ENCODE measurements at places on chromosomes 5 and 9.
A peak's percentile ranks its signal among the peaks of the same experiment; 100 is the strongest.

GRCh38 chr5:62354028-62354874 lies 48.2 kb downstream of the KIF2A start:
- no peak overlapping the region for H3K4me3 ChIP-seq
- no peaks in the 10 kb centered on the region for H3K27me3 ChIP-seq
- H3K4me1 ChIP-seq, result peaks cover 2% of the 10 kb centered on the region
- peaks cover 95% of the 10 kb centered on the region for H3K36me3 ChIP-seq

DNA sequence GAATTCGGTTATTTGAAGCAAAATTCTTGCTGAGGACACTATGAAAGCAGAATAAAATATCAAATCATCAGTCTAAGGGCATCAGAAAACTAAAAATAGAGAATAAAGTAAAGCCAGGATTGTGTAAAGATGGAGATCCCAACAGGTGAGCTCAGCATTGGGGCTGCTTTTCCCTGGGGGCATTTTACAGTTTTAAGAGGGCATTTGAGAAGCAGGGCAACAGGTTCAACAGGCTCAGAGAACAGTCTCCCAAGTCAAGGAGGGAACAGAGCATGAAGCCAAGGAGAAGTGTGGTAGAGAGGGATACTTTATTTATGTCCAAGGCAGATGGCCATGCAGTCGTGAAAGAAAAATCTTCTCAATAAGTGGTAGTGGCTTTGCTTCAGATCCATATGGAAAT lies 145.4 kb downstream of the SYK start:
- no peak overlapping the region for H3K27ac ChIP-seq
- no peak overlapping the region for H3K4me3 ChIP-seq
- H3K27me3 ChIP-seq, result no peaks in the 10 kb centered on the region

DNA sequence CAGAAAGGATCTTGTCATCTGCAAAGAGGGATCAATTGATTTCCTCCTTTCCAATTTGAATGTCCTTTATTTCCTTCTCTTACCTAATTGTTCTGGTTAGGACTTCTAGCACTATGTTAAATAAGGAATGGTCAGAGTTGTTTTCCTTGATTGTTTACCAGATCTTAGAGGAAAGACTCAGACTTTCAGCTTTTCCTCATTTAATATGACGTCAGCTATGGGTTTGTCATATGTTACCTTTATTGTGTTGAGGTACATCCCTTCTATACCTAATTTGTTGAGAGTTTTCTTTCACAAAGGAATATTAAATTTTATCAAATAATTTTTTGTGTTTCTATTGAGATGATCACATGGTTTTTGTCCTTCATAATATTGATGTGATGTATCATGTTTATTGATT lies 656.5 kb upstream of the GRAMD2B start:
- no peaks in the 10 kb centered on the region for H3K27me3 ChIP-seq
- DNase-seq, result no peak
- H3K27ac ChIP-seq, result no peak overlapping the region
- H3K4me3 ChIP-seq, result no peak overlapping the region
- H3K36me3 ChIP-seq, result no peaks in the 10 kb centered on the region

- no peak overlapping the region for H3K27ac ChIP-seq
- H3K36me3 ChIP-seq, result no peaks in the 10 kb centered on the region
- no peak overlapping the region for H3K4me3 ChIP-seq
- H3K4me1 ChIP-seq, result no peaks in the 10 kb centered on the region
Observed at GRCh38 chr5:139856714-139857113, 61.1 kb downstream of the PSD2 start.

- no peak for DNase-seq
- H3K4me3 ChIP-seq, result no peak overlapping the region
- H3K36me3 ChIP-seq, result no peaks in the 10 kb centered on the region
- peaks cover 6% of the 10 kb centered on the region for H3K4me1 ChIP-seq
Observed at GRCh38 chr5:63127054-63127453, 548.4 kb downstream of the LRRC70 start.

GRCh38 chr5:16345454-16345853 lies 120.1 kb downstream of the ZNF622 start:
- no peaks in the 10 kb centered on the region for H3K4me1 ChIP-seq
- peaks cover 5% of the 10 kb centered on the region for H3K27me3 ChIP-seq
- no peak for DNase-seq

DNA sequence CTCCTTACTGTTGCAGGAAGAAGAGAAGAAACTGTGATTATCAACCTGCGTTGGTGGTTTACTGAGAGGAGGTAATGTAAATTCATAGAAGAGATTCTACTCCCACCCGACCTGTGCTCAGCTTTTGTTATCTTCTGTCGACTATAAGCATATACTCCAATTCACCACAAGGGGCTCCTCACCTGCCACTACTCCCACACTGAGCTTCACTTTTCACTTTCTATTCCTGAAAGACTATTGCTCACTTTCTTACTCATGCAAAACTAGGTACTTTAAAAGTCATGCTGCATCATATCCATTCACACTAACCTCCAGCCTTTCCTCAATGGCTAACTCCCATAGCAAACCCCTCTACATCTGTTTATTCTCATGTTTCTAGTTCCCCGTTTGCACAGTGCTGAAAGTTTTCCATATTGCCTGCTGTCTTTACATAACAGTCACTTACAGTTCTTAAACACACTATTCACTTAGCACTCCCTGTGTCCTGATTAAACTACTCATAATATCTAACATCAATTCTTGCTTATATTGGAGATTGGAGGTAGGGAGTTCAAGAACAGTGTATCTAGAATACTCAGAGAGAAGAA lies 1062.6 kb downstream of the NR2F1-AS1 start:
- H3K36me3 ChIP-seq, result no peaks in the 10 kb centered on the region
- H3K27ac ChIP-seq, result no peak overlapping the region
- no peaks in the 10 kb centered on the region for H3K27me3 ChIP-seq

DNA sequence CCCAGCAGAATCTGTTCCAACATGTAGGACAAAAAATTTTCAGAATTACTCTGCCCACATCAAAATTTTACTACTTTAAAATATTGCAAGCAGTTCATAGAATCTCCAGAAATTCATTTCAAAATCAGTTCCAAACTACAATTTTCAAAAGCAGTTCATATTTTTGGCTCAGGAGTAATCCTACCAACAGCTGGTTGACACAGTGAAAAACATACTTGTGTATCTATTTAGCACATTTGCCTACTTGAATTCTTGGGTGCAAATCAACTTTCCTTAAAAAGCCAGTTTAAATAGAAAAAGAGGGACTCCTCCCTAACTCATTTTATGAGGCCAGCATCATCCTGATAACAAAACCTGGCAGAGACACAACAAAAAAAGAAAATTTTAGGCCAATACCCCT lies 31.5 kb downstream of the SOX30 start:
- no peak overlapping the region for H3K4me3 ChIP-seq
- no peaks in the 10 kb centered on the region for H3K4me1 ChIP-seq
- no peaks in the 10 kb centered on the region for H3K27me3 ChIP-seq
- DNase-seq, result no peak

DNA sequence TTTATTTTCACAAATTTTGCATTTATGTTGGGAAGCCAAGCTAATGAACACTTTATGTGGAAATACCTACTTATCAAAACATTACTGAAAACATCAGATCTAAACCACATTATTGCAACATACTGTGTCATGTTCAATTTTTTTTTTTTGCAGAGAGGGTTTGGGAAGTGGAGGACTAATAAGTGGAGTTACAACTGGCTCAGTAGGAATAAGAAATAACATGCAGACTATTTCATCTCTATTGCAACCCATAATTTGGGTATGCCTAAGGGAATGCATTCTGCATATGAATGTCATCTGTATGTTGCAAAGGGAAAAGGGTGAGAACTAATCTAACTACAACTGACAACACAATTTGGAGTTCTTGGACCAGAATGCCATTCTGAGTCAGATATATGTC lies 41.8 kb downstream of the APC start:
- H3K4me1 ChIP-seq, result peaks cover 5% of the 10 kb centered on the region
- no peak for DNase-seq
- peaks cover 34% of the 10 kb centered on the region for H3K36me3 ChIP-seq
- H3K4me3 ChIP-seq, result no peak overlapping the region
- H3K27ac ChIP-seq, result no peak overlapping the region

DNA sequence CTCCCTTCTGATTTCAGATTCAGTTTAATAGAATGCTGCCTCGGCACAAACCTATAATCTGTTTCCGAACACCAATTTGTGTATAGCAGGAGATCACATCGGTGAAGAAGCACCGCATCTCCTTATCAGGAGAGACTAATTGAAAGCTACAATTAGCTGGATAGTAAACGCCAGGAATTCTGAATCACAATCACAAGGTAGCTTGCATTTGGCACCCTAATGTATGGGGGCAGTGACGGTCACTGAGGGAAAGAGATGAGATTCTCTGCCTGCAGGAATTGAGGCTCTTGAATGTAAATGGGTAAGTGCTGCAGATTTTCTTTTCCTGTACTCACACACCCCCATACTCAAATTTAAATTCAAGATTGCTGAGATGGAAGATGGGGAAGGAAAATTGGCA lies 373.6 kb upstream of the ZNF608 start:
- no peaks in the 10 kb centered on the region for H3K36me3 ChIP-seq
- no peak overlapping the region for H3K27ac ChIP-seq
- H3K4me3 ChIP-seq, result no peak overlapping the region
- no peaks in the 10 kb centered on the region for H3K27me3 ChIP-seq
- no peaks in the 10 kb centered on the region for H3K4me1 ChIP-seq

DNA sequence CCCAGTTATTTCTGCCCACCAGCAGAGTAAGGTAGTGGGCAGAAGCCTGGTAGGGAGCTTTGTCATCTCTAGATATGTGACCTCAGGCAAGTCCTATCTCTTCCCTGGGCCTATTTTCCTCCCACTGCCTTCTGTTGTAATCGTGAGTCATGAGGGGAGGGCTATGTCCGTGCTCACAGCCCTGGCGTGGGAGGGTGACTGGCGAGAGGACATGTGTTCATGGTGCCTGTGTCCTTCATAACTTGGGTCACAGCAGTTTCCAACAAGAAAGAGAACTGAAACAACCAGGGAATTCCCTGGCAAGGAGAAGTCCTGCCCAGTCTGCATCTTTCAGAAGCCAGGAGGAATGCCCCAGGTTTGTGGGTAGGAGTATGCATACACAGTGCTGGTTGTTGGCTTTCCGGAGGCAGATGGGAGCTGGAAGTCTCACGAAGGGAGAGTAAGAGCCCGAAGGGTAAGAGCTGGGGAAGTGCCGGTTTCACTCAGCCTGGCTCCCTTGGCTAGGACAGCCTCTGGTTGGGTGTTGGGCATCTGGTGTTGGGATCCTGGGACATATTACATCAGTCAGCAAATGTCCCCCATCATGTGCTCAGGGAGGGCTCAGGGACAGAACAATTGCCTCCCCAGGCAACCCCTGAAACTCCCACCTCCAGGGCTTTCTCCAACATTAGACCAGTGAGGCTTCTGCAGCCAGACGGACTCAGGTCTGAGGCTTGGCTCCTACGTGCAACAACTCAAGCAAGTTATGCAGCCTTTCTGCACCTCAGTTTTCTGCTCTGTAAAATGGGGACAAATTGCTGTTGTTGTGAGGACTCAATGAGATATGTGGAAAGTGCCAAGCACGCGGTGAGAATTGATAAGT lies 4.3 kb upstream of the TIFAB start:
- peak; percentile 78 for DNase-seq
- H3K27ac ChIP-seq, result no peak overlapping the region
- peaks cover 9% of the 10 kb centered on the region for H3K4me1 ChIP-seq
- H3K27me3 ChIP-seq, result no peaks in the 10 kb centered on the region
- no peaks in the 10 kb centered on the region for H3K36me3 ChIP-seq

DNA sequence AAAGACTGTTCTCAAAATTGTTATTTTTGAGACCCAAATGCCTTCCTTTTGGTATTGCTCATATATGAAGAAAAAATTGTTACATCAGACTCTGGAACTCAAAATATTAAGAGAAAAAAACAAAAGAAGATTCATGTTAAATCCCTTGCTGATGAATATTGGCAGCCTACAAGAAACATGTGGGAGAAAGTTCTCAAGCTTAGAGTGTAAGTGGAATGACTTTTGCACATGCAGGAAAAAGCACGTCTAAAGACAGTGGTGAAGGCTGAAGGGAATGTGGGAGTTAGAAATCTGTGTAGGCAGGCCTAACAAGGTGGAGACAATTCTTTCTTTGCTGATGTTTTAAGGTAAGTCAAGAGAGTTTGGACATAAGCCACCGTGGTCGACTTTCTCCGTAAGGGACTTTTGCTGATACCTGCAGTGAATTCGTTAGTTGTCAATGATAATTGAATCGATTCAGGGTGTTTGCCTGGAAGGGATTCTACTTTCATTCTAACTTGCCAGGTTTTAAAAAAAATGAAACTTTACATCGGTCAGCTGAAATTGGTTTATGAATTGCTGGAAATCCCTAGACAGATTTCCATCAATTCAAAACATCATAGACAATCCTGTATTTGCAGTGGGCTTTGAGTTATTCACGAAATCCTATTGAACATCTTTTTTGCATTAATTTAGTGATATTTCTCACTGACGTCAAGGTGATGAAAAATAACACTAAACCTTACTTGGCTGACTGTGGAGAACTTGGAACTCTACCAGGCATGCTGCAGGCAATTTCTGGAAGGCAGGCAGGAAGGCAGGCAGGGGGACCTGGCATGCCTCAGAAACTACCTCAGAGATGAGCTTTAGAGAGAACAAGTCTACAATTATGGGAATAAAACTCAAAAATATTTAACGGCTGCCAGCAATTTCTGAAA lies 359.1 kb upstream of the ADAMTSL1 start:
- H3K4me1 ChIP-seq, result no peaks in the 10 kb centered on the region
- H3K27me3 ChIP-seq, result peaks cover 3% of the 10 kb centered on the region
- H3K4me3 ChIP-seq, result no peak overlapping the region
- DNase-seq, result no peak
- no peaks in the 10 kb centered on the region for H3K36me3 ChIP-seq
- H3K27ac ChIP-seq, result no peak overlapping the region

- H3K27ac ChIP-seq, result no peak overlapping the region
- DNase-seq, result no peak
- H3K4me1 ChIP-seq, result no peaks in the 10 kb centered on the region
- no peak overlapping the region for H3K4me3 ChIP-seq
- H3K27me3 ChIP-seq, result no peaks in the 10 kb centered on the region
- no peaks in the 10 kb centered on the region for H3K36me3 ChIP-seq
Observed at GRCh38 chr9:133115604-133116345, 5.3 kb downstream of the RALGDS start.

GRCh38 chr5:1666812-1667588 lies 132.6 kb downstream of the MRPL36 start:
- peaks cover 38% of the 10 kb centered on the region for H3K27me3 ChIP-seq
- no peak overlapping the region for H3K27ac ChIP-seq
- peak overlapping the region; percentile 22 for H3K4me3 ChIP-seq

GRCh38 chr9:119793218-119793617 lies 424.0 kb upstream of the BRINP1 start:
- no peaks in the 10 kb centered on the region for H3K27me3 ChIP-seq
- H3K4me3 ChIP-seq, result no peak overlapping the region
- no peaks in the 10 kb centered on the region for H3K4me1 ChIP-seq
- no peaks in the 10 kb centered on the region for H3K36me3 ChIP-seq
- no peak overlapping the region for H3K27ac ChIP-seq

- H3K27ac ChIP-seq, result no peak overlapping the region
- DNase-seq, result no peak
- no peaks in the 10 kb centered on the region for H3K4me1 ChIP-seq
- H3K27me3 ChIP-seq, result peaks cover 4% of the 10 kb centered on the region
Observed at GRCh38 chr5:1352231-1353219, 7.6 kb upstream of the CLPTM1L start.
